ENCODE measurements at places on chromosomes 6 and 20.

GRCh38 chr6:166005944-166006899 is 161.4 kb downstream of the TBXT start:
- DNase-seq: peak; percentile 80

GRCh38 chr20:46849751-46850150 is 44.9 kb upstream of the EYA2 start:
- DNase-seq: no peak

GRCh38 chr6:146065690-146066089 is 36.8 kb downstream of the GRM1 start:
- no peak for DNase-seq

GRCh38 chr20:62398120-62398821 is 8.8 kb downstream of the CABLES2 start:
- no peak for DNase-seq

GRCh38 chr6:121439475-121439874 is 4.0 kb downstream of the GJA1 start:
- no peak for DNase-seq

DNA sequence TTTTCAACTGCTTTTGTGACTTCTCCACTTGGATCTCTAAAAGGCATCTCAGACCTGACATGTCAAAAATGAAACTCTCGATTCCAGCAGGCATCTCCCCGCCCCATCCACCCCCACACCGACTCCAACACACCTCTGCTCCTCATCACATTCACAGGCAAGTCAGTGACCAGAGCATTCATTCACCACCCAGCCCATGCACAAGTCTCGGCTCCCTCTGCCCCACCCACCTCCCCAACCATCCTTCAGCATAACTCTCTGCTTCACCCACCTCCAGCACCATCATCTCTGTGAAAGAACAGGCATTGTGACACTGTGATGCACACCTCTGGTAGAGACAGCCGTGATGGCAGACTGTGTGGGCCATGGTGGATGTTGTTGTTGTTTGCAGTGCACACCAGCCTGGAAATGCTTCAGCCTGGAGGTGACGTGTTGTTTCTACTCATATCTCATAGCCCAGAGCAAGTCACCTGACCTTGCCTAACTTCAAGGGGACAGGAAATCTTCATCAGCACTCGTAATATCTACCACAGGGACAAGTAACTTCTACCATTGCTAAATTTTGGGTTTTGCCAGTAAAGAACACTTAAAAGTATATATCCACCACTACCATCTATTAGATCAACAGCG is 56.5 kb downstream of the ANKRD60 start:
- DNase-seq: no peak

GRCh38 chr6:43243664-43244321 is 512 bp downstream of the TTBK1 start:
- DNase-seq: no peak

- no peak for DNase-seq
Measured at GRCh38 chr6:113143206-113143605, 713.9 kb upstream of the MARCKS start.

DNA sequence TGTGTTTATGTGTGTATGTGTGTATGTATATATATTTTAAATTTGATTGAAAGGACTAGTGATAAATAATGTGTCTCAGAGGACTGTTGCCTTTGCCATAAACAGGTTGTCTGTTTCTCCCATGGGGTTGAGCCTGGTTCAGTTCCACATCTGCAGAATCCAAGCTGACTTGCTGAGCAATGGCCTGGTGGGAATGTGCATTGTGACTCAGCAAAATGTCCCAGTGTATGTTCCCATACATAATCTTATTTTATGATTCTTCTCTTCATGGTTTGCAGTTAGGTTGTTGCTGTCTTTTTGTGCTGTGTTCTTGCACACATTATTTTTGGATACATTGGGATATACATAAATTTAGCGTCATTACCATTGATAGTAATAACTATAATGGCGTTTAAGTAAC is 115.6 kb upstream of the SLC24A3 start:
- DNase-seq: no peak

- no peak for DNase-seq
Measured at GRCh38 chr6:34618430-34619182, 62.5 kb upstream of the SPDEF start.

GRCh38 chr20:62816884-62817873 is at the start of gene COL9A3:
COL9A3 (plus strand) TSS chr20:62817050; CDS start chr20:62817065, 15 bp downstream.
- DNase-seq: no peak

- no peak for DNase-seq
Measured at GRCh38 chr20:2694519-2694918, 1.9 kb downstream of the EBF4 start.

- DNase-seq: no peak
Measured at GRCh38 chr6:111776236-111777221, 96.7 kb downstream of the FYN start.

- DNase-seq: no peak
Measured at GRCh38 chr20:39993742-39994141, 695.3 kb downstream of the MAFB start.

GRCh38 chr20:64226686-64227580 is 28.6 kb upstream of the PCMTD2 start:
- DNase-seq: no peak

DNA sequence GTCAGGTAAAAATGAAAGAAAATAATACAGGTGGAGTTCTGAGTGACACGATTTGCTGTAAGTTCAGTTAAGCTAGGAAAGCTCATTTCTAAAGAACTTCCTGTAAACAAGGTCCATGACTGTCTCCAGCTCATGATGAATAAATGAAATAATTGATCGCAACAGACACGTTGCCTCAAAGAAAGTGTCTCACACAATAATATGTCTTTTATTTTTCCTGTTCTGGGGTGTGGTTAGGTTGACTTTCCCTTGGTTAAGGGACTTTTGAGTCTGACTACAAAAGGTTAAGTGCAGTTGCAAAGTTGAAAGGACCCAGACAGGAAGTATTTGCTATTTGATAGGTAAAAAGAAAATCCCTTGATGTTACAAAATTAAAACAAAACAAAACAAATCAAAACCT is 304.2 kb upstream of the PRDM1 start:
- DNase-seq: no peak

All from fibroblast of skin of left biceps (primary cell).